Osteocyte (in vitro differentiated cells): ENCODE measurements at places on chromosomes 6 and 20.

GRCh38 chr6:40956936-40957335 lies 82.1 kb downstream of the UNC5CL start:
- no peak for DNase-seq

- DNase-seq, result no peak
Observed at GRCh38 chr6:96212066-96212465, 196.3 kb downstream of the FUT9 start.

GRCh38 chr6:149962461-149963211 lies 1.1 kb upstream of the ULBP1 start:
- DNase-seq, result no peak

- DNase-seq, result no peak
Observed at GRCh38 chr6:137767911-137768690, 99.0 kb upstream of the TNFAIP3 start.

DNA sequence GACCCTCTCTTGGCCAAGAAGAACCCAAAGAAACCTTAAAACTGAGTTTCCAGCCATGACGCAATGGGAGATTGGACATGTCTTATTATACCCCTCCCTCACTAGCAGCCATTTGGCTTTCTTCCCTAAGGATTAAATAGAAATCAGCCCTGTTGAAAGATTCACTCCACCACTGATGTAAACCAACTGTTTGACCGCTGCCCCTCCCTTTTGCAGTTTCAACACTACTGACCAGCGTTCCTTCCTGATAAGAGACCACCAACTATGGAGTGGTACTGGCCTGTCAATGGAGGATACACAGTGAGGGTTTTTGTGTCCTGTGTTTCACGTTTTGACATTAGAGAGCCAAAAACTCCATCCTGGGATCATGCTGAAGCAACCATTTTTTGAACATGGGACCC lies 53.2 kb upstream of the CD2AP start:
- DNase-seq, result no peak

- DNase-seq, result peak; percentile 30
Observed at GRCh38 chr6:139249395-139249794, 42.4 kb downstream of the TXLNB start.

DNA sequence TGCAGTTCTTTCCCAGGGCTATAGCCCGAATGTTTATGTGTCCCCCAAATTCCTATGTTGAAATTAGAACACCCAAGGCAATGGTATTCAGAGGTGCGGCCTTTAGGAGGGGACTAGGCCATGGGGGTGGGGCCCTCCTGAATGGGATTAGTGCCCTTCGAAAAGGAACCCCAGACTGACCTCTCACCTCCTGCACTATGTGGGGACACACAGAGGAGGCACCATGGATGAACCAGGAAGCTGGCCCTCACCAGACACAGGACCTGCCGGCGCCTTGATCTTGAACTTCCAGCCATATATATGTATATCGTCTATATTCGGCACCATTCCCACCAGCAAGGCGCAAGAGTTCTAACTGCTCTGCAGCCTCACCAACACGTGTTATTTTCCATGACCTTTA lies 101.5 kb upstream of the BHLHE23 start:
- DNase-seq, result no peak

DNA sequence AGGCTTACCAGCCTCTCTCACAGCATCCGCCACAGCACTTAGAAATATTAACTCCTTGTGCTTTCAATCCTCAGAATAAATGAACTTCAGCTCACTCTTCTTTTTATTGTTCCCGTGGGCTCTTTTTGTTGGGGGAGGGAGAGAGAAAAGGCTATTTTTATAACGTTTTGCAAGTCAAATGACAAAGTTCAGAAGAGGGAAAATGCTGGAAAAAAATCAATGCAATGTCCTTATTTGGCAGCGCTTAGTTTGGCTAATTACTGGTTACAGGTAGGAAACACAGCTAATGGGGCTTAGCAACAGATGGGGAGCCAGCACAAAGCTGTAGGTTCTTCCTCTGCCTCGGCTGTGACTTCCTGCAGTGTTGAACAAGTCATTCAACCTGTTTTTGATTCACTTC lies 1067.0 kb upstream of the MAP3K7 start:
- no peak for DNase-seq

GRCh38 chr6:42696526-42697267 lies 25.7 kb downstream of the PRPH2 start:
- DNase-seq, result no peak

DNA sequence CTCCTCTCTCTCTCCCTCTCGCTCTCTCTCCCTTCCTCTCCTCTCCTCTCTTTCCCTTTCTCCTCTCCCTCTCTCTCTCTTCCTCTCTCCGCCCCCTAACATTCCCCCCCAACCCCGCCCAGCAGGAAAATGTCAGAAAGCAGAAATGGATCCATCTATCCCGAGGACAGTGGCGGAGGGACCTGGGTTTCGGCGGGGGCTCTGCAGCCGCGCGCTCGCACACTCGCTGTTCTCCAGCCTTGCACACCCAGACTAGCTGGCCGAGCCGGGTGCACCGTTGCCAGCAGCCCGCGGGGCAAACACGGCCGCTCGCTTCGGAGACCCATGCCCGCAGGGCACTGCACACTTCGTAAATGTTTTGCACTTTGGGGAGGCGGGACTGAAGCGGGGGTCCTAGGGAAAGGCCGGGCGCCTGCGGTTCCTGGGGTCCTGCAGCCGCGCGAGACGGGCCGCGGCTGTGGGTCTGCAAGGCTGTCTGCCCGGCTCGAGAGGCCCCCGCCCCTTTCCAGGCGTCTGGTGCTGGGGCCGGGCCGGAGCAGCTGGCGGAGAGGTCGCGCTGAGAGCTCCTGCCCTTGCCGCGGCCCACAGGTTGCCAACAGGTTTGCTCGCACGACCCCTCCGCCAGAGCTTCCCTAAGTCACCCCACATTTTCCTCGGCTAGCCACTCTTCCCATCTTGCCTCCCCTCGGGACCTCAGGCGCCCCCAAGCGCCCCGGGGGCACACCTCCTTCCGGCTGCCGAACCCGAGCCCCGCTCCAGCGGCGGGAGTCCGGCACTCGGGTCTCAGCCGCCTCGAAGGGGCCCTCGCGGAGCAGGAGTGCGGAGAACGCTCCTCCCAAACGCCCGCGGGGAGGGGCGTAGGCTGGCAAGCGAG lies 818 bp upstream of the MDGA1 start:
- no peak for DNase-seq

GRCh38 chr6:163612200-163612599 lies 197.7 kb downstream of the QKI start:
- peak; percentile 71 for DNase-seq

DNA sequence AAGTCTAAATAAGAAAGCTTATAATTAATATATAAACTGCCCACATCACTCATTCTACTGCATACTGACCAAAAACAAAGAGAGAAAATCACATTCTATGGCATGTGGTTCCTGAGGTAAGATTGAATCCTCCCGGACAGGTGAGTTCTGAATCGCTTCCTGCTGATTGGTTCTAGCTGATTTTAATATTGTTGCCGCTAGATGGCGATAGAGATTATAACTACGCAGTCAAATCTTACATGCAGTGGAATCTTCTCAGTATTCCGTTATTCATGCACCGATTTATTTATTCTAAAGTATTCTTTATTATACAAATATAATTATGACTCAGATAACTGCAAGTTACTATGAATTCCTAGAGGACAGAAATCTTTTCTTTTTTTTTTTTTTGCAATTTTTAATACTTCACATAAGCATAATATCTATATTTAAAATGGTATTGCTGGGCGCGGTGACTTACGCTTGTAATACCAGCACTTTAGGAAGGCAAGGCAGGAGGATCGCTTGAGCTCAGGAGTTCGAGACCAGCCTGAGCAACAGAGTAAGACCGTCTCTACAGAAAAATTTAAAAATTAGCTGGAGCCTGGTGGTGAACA lies 24.2 kb upstream of the TMX4 start:
- no peak for DNase-seq

- peak; percentile 87 for DNase-seq
Observed at GRCh38 chr6:124961777-124962638, at the start of gene RNF217. Gene RNF217 (plus strand): TSS chr6:124962437. CDS start chr6:124962545, 108 bp downstream.

GRCh38 chr6:70351461-70351860 lies 48.6 kb upstream of the COL9A1 start:
- no peak for DNase-seq

DNA sequence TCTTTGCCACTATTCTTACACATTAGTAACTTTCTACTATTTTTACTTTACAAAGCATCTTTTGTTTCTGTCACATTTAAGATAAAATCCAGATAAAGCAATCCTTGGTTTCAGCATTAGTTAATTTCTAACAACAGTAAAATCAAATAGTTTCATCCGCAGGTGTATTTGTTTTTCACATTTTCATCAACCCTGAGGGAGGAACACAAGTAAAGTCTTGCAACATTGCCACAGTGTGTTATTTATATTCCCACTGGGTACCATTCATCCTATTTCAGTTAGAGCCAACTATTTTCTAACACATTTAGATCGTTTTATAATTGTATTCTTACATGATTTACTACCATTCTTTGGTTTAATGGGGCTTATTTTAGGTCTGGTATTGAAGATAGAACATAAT lies 908.7 kb upstream of the CITED2 start:
- DNase-seq, result no peak

DNA sequence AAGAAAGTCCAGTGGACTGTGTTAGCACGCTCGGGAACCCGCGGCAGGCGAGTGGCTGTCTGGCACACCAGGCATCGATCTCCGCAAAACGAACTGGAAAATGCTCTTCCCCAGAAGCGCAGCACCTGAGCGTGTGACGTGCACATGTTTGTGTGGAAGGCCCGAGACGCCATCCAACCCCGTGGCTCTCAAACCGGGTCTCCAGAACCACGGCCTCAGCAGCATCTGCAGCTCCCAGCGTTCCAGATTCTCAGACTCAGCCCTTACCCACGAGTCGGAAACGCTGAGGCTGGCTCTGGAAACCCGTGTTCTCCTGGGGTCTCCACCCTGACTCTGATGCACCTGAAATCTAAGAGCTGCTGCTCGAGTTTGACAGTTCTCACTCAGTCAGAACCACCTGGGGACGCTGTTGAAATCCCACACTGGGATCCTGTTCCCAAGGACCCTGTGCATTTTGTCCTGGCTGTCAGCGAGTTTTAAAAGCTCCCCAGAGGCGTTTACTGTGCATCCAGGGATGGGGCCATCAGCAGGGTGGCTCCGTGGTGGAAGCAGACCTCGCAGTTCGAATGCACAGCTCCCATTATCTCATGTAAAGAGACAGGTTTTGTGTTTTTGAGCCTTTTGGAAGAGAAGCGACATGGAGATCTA lies 69.0 kb downstream of the DLL1 start:
- DNase-seq, result peak; percentile 77

- DNase-seq, result no peak
Observed at GRCh38 chr20:48856130-48856529, 28.3 kb upstream of the PREX1 start.

GRCh38 chr6:132666118-132666517 lies 7.1 kb upstream of the TAAR1 start:
- DNase-seq, result no peak

GRCh38 chr20:45487231-45487635 lies 17.7 kb downstream of the WFDC2 start:
- no peak for DNase-seq

- DNase-seq, result no peak
Observed at GRCh38 chr6:169237496-169238134, 16.0 kb downstream of the THBS2 start.

DNA sequence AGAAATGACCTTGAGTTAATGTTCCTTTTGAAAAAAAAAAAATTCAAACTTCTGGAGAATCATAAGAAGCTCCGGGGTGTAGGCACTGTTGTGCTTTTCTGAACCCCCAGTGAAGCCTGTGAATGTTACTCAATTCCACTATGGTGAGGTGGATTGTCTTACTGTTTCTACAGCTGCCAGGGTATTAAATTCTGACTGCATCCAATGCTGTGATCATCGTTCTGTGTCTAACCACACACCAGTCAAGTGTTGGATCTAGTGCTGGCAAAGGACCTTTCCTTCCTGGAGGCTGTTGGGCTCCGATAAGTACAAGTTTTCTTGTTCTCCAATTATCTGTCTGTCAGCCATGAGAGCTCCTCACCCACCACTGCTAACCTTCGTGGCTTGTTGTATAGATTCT lies 162.0 kb upstream of the EPHA7 start:
- DNase-seq, result no peak

DNA sequence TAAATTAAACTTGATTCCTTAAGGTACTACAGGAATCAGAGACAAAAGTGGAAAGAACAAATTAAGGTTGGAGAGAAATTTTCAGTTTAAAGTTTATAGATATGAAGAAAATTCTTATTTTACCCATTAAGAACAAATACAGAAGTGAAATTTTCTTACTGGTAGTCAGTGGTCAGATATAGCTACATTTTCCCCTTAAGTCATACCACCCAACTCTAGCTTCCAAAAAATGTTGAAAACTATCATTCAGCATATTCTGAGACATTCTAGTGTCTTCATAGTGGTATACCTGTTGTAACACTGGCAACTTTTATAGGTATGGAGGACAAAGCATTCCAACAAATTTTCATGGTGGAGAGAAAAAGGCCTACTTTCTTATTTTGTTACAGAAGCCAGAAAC lies 15.6 kb upstream of the SUMO4 start:
- no peak for DNase-seq

DNA sequence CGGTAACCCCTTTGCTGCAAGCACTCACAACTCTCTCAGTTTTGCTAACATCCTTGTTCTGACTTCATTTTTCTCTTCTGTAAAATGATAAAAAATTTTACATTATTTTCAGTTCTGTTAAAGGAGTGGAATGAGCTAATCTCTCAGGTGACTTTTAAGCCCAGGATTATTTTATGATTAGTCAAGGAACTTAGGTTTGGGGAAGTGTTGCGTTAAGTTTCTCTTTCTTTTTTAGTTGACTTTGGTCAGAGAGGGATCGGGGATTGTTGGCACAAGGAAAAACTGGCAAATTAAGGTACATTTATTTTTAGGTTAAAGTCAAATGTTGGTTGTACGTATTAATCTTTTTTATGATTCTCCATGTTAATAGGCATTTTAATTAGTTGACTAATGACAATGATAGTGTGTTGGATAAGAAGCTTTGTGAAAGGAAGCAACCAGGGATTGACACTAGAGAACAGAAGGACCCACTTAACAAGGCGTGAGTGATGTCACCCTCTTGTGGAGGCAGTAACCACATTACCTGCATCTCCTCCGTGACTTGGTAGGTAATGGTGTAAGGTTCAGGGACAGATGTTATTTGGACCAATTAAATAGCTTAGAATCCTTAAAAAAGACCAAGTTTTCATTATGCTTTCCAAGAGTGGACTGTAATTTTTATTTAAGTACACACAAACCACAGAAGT lies 31.6 kb downstream of the CD83 start:
- DNase-seq, result no peak

- DNase-seq, result no peak
Observed at GRCh38 chr20:32203356-32204204, 4.0 kb downstream of the PLAGL2 start.

DNA sequence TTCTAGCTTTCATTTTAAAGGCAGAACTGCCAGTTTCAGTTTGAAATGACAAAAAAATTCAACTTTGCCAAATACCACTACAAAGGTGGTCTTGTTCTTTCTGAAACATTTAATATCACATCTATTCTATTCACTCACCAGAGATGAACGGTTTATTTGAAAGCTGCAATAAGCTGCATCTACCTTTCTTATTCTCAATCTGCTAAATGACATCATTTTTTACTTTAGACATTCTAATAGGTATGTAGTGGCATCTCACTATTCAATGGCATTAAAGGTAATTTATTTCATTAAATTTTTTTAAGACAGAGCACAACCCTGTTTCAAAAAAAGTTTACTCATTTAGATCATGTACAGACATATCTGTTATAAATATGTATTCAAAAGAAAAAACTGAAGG lies 66.5 kb upstream of the SMIM29 start:
- no peak for DNase-seq
